Spleen (tissue), 13 donors: ENCODE measurements at places on chromosomes 2 and 18. TPM values are rescaled to one million over a fixed set of nuclear protein-coding genes. Genes with fewer than 3 reads are reported as not detected.

DNA sequence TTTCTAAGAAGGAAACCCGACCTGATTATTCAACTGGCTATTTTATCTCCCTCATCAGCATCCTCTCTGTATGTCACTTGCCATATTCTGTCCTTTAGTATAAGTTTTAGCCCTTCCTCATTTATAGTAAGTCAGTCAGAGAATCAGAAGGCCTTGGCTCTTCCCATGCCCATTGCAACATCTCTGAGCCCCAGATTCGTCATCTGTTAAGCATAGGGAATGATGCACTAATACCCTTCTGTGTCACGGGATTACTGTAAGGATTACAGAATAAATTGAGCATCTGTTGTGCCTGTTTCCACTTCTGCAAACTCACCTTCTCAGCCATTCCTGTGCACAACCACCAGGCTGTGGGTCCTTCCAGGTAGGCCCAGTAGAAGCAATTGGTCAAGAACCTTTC lies 258.1 kb upstream of the RAB12 start:
- no peak for DNase-seq
- H3K27ac ChIP-seq, result no peak overlapping the region
- H3K27me3 ChIP-seq, result no peaks in the 10 kb centered on the region
- H3K36me3 ChIP-seq, result no peaks in the 10 kb centered on the region
- H3K4me1 ChIP-seq, result no peaks in the 10 kb centered on the region

- H3K4me1 ChIP-seq, result peaks cover 11% of the 10 kb centered on the region
- H3K4me3 ChIP-seq, result no peak overlapping the region
- no peaks in the 10 kb centered on the region for H3K27me3 ChIP-seq
- peaks cover 28% of the 10 kb centered on the region for H3K36me3 ChIP-seq
- no peak for DNase-seq
These were observed 12.5 kb downstream of the C1D start for GRCh38 chr2:68050353-68050752.

DNA sequence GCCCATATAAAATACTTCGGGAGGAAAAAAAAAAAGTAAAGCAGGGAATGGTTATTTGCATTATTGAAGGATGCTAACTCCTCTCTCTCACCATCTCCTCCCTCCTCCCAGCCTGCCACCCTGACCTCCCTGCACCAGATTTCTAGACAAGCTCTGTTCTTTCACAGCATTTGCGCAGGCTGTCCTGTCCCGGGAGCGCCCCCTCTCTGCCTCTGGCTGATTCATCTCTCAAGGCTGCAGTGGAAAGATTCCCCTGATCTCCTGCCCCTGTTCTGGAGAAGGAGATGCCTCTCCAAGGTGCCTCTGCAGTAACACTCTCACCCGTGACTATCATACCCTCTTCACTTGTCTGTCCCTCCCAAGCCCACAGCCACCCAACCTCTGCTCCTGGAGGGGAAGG lies 38.5 kb downstream of the COL4A4 start:
- no peak overlapping the region for H3K4me3 ChIP-seq
- DNase-seq, result no peak
- H3K27ac ChIP-seq, result no peak overlapping the region
- H3K27me3 ChIP-seq, result no peaks in the 10 kb centered on the region
- no peaks in the 10 kb centered on the region for H3K4me1 ChIP-seq

- no peaks in the 10 kb centered on the region for H3K36me3 ChIP-seq
- DNase-seq, result no peak
- H3K27ac ChIP-seq, result no peak overlapping the region
- H3K4me3 ChIP-seq, result no peak overlapping the region
- no peaks in the 10 kb centered on the region for H3K4me1 ChIP-seq
These were observed 85.1 kb downstream of the ARL4C start for GRCh38 chr2:234411793-234412192.

DNA sequence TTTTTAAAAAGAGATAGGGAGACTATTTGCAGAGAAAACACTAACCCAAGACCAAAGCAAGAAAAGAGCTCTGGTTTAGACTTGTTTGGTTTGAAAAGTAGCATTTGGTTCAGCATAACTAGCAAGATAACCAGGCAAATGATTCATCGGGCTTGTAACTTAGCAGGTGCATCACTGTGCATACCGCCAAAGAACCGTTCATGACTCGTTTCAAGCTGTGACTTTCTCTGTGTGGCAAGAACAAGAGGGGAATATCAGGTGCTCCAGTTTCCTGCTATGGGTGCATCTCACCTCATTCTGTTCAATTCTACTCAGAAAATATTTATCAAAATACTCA lies 244.9 kb downstream of the ETAA1 start:
- no peaks in the 10 kb centered on the region for H3K4me1 ChIP-seq
- H3K27ac ChIP-seq, result no peak overlapping the region
- no peaks in the 10 kb centered on the region for H3K27me3 ChIP-seq
- no peak overlapping the region for H3K4me3 ChIP-seq
- H3K36me3 ChIP-seq, result no peaks in the 10 kb centered on the region
- no peak for DNase-seq

DNA sequence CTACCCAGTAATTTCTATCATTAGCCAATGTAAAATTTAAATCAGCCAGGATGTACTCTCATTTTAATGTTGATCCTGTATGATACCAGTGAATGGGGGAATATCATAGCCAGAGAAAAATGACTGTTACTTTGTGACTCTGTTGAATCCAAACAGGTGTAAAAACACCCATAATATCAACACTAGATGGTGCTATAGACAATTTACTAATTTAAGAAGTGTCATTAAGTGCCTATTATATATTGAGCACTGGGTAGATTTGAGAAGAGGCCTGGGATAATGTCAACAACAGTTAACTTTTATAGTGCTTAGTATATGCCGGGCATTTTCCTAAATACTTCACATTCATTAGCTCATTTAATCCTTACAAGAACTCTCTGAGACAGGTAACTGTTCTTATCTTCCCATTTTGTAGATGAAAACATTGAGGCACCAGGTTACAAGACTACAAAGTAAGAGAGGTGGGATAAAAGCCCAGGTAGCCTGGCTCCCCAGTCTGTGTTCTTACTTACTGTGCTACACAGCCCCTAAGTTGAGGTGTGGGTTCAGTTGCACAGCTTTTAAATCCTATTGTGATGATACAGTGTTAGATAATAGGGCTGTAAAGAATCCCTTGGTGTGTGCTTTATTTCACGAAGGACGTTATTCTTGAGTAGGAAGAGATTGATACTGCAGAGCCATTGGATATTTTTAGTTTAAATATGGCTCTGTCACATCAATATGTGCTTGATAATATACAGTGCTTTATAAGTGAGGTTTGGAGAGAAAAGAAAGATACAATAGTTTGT lies 325.5 kb downstream of the AGPS start:
- DNase-seq, result no peak
- H3K36me3 ChIP-seq, result no peaks in the 10 kb centered on the region
- no peak overlapping the region for H3K4me3 ChIP-seq

GRCh38 chr2:233892793-233893192 lies 24.4 kb upstream of the TRPM8 start:
- no peak overlapping the region for H3K27ac ChIP-seq
- H3K4me1 ChIP-seq, result no peaks in the 10 kb centered on the region
- no peaks in the 10 kb centered on the region for H3K36me3 ChIP-seq

GRCh38 chr18:56515522-56515921 lies 122.9 kb downstream of the TXNL1 start:
- no peaks in the 10 kb centered on the region for H3K27me3 ChIP-seq
- no peaks in the 10 kb centered on the region for H3K36me3 ChIP-seq
- no peak overlapping the region for H3K27ac ChIP-seq
- no peak for DNase-seq

DNA sequence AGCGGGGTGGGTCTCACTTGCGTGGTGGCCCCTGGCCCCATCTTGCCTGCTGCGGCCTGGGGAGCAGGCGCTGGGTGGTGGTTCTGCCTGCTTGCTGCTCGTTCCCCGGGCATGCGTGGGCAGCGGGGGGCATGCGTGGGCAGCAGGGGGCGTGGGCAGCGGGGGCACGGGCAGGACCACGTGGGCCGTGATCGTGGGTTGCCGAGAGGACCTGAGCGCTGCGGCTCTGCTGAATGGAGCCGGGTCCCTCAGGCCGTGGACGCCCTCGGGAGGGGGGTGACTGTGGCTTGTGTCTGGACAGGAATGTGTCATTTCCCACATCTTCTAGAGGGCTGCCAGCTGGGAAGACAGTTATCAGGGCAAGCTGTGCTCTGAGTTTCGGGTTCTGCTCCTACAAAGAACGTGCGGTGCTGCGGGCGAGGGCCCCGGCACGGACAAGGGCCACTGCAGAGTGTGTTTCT lies 8.3 kb upstream of the GAL3ST2 start:
- no peak overlapping the region for H3K4me3 ChIP-seq
- H3K36me3 ChIP-seq, result no peaks in the 10 kb centered on the region
- peaks cover 4% of the 10 kb centered on the region for H3K4me1 ChIP-seq
- peak; percentile 70 for DNase-seq
- no peaks in the 10 kb centered on the region for H3K27me3 ChIP-seq

GRCh38 chr18:46809145-46809544 lies 52.3 kb upstream of the ST8SIA5 start:
- H3K27me3 ChIP-seq, result no peaks in the 10 kb centered on the region
- H3K4me1 ChIP-seq, result no peaks in the 10 kb centered on the region
- H3K36me3 ChIP-seq, result no peaks in the 10 kb centered on the region
- H3K4me3 ChIP-seq, result no peak overlapping the region

Gene ST3GAL5
- total RNA-seq, result 90.0 TPM

Gene SCN9A
- total RNA-seq, result 27.2 TPM

Gene RNF144A
- 77.7 TPM for total RNA-seq

Gene LYPD6B
- 0.46 TPM for total RNA-seq

Gene BCL11A
- total RNA-seq, result 118 TPM
